Stimulated activated CD8-positive, alpha-beta memory T cell treated with anti-CD3 and anti-CD28 coated beads, Interleukin-4, amount 100 ng/mL, for 4 hours (primary cell): ENCODE measurements at places on chromosomes 16 and 17.
A peak's percentile ranks its signal among the peaks of the same experiment; 100 is the strongest.

- DNase-seq: no peak
These were observed 20.7 kb upstream of the MED13 start for GRCh38 chr17:62085511-62086408.

GRCh38 chr17:59402760-59403159, 71.3 kb downstream of the YPEL2 start:
- no peak for DNase-seq

- DNase-seq: no peak
These were observed 11.0 kb downstream of the ZSCAN32 start for GRCh38 chr16:3389663-3390338.

GRCh38 chr17:77319211-77320043, 178.7 kb downstream of the SEC14L1 start:
- no peak for DNase-seq

DNA sequence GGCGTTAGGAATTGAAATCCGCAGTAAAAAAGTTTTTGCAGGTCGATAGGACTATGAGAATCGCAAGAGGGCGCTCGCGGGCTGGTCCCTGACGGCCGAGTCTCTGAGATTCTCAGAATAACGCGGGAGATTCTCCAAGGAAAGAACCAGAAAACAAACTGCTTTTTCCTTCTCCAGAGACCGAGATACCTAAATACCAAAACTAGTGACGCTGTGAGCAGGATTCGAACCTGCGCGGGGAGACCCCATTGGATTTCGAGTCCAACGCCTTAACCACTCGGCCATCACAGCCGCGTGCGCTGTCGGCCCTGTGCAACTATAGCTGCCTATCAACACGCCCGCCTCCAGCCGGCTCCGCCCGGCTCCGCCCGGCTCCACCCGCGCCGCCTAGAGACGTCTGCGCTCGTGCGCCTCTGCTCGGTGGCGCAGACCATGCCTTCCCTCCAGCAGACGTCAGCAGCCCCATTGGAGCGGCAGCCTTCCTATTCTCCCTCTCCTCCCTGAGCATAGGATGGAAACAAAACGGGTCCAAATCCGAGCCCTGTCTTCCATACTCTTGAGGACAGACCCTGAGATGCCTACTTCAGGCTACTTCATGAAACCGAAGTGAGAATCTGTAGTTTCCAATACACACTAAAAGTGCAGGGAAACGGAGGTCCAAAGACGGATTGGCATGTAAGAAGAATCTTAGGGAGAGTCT, 13.4 kb downstream of the PER1 start:
- DNase-seq: peak; percentile 89

- no peak for DNase-seq
These were observed 34.7 kb downstream of the CCDC57 start for GRCh38 chr17:82177761-82178498.

- no peak for DNase-seq
These were observed 90.0 kb downstream of the GNAO1 start for GRCh38 chr16:56281249-56281805.
